AG10803 (cell line): ENCODE measurements at places on chromosomes 7 and 10.

- peak; percentile 38 for DNase-seq
Observed at GRCh38 chr7:98855610-98856422, 14.0 kb downstream of the TMEM130 start.

DNA sequence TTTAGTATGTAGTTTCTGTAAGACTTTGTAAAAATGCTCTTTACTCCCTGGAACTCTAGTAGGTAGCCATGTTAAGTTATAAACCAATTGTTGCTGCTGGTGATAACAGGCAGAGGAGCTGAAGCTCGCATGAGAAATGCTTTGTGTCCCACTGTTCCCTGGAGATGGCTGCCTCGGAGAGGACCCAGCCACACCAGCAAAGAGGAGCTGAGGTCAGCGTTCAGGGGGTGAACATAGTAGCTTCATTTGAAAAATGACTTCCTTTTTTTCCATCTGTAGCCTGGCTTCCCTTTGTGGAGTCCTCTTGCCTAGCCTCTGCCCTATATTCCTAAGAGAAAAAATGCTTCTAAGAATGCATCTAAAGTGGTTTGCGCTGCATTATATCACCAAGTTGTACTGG, 20.3 kb downstream of the CELF2 start:
- DNase-seq: no peak

GRCh38 chr7:155365146-155365874, 67.6 kb downstream of the INSIG1 start:
- DNase-seq: no peak

- DNase-seq: no peak
Observed at GRCh38 chr7:140646931-140647647, 6.5 kb upstream of the DENND2A start.

DNA sequence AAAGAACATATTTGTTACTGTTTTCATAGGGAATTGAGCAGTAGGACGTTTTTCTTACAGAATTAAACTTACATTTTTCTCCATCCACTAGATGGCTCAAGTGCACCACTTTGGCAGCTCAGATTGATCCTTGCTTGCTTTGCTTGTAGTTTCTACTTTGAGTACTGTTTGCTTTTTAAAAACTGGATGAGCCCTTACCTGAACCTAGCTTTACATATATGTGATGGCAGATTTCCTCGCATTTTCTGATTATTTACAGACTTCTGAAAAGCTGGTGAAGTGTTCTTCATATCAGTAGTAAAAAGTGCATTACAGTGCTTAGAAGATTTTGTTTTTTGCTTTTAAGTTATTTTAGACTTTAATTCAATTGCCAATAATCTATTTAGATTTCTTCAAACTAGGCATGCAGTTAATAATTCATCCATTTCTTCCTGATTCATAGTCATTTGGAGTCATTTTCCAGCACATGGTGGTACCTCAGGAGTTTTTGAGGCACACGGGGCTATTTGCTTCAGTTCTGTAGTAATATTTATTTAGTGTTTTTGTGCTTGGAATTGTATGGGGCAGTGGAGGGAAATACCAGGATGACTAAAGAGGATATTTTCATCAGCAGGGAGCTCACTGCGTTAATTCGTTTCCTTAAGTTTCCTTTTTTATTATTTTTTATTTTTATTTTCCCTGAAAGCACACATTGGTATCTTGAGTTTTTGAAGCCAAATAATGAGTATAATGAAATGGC, 57.3 kb downstream of the MAPK8 start:
- DNase-seq: peak; percentile 76

GRCh38 chr7:33108554-33109004, 625 bp downstream of the RP9 start:
- peak; percentile 3 for DNase-seq

DNA sequence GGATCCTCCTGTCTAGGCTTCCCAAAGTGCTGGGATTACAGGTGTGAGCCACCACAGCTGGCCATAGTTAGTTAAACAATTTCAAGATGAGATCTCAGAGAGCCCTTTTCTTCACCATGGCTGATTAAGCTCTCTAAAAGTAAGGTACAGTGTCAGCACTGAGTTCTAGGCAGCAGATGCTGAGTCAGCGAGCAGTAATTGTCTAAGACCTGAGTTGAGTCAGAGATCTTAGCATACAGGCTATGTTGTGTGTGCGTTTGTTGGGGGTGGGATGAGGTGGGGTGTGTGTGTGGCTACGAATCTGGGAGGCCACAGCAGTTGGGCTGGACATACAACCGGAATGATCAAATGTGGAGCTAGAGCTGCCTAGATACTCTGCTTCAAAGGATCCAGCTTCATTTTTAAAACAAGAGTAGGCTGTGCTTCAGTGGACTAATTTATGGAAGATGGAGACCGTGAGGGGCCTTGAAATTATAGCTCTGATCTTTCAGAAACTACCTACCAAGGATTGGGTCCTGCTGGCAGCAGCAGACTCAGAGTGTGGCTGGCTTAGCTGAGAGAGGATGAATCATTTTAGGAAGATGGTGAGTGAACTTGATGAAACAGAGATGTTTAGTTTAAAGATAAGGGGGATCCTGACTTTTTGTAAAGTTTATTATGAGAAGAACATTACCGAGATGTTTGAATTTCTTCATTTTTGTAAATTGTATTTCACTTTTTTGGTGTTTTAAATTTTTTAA, 17.5 kb upstream of the MTPN start:
- DNase-seq: peak; percentile 24

DNA sequence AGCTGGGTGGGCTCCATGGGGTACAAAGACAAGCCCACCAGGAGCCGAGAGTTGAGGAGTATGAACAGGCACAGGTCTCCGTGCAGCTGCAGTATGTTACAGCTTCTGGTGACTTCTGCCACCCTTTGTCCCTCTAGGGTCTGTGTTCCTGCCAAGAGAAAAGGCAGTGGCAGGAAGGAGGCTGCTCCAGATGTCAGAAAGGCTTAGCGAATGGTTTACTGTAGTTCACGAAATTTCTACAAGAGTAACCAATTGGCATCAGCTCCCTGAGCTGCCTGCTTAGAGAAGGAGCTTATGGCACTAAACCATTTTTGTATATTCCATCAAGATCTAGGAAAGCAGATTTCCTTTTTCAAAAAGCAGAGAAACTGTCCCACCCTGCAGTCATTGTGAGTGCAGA, 48.2 kb upstream of the TMEM72 start:
- no peak for DNase-seq

DNA sequence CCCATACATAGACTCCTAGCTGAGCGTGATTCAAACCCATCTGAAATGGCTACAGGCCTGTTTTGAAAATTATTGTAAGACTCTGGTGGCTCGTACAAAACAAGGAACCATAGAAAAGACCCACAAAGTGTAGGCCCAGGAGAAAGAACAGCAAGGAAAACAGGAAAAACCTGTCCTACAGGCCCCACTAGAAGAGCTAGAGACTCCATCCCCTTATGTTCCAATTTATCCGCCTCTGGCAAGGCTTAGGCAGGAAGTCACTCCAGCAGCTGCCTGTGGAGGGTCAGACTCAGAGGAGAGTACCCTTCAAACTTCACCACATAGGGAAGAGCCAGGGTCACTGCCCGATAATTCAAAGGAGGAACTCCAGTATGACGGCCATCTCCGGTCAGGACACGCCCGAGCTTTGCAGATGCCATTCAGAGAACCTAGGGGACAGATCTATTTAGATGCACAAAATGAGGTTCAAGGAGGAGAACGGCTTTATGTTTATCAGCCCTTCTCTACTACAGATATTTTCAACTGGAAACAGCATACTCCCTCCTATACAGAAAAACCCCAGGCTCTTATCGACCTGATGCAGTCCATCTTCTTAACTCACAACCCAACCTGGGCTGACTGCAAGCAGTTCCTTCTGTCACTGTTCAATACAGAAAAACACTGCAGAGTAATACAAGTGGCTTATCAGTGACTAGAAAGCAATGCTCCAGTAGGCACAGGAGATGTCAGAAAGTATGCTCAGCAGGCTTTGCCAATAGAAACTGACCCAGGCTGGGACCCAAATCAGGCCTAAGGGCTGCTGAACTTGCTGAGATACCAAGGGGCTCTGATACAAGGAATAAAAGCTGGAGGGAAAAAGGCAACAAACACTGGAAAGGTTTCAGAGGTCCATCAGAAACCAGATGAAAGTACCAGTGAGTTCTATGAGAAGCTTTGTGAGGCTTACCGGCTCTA, 8.6 kb upstream of the ZNF33B start:
- no peak for DNase-seq

GRCh38 chr7:45033931-45034290, 33.9 kb downstream of the CCM2 start:
- DNase-seq: peak; percentile 45

DNA sequence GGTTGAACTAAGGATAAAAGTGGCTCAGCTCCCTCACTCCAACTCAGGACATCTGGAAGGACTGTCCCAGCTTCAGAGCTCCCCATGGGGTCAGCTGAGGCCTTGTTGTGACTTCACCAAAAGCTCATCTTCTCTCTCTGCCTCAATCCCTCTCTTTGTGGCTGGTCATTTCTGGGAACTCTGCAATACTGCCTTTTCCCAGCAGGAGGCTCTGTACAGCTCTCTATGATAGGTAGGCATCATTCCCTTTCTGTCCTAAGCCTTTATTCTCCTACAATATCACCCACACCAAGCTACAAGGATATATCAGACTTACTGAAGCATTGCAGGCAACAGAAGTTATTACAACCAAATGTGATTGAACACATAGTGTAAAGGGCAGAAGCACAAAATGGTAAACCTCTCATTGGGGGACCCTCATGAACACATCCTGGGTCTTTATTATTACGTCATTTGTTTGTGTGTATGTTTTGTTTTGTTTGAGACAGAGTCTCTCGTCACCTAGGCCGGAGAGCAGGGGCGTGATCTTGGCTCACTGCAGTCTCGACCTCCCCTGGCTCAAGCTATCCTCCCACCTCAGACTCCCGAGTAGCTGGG, 36.7 kb upstream of the PRPS1L1 start:
- peak; percentile 5 for DNase-seq
